ELF-1 (cell line): ENCODE measurements at places on chromosomes 6 and 20.

- no peak for DNase-seq
Measured at GRCh38 chr20:8473459-8473858, 341.4 kb downstream of the PLCB1 start.

DNA sequence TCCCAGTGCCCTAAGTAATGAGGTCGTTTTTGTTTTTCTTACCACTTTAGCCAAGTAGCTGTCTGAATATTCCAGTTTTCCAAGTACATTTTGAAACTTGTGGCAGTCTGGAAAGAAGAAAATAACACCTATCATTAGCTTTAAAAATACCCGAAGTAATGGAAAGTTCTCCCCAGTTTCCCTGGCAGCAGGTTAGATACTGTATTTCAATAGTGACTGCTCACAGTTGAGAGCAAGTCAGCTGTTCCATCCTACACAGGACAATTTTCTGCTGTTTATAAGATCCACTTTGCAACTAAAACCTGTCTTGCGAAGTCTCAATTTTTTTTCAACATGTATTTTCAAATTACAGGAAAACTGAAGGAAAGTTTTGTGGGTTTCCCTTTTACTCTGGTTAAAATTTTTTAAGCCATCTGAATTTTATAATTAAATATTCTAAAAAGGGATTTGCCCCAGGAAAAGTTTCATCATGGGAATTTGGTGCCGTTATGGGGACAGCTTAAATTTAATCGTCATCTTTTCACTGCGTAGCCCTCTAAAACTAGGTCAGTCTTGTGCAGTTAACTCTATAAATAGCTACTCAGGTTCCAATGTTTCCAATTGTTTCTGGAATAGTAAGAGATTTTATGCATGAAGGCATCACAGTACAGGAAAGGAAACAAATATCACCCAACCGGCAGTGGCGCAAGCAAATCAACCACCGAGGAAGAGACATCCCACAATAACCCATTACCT, 96.9 kb downstream of the MBOAT1 start:
- DNase-seq = no peak

- no peak for DNase-seq
Measured at GRCh38 chr6:135095716-135096115, 41.1 kb upstream of the HBS1L start.

- no peak for DNase-seq
Measured at GRCh38 chr6:350371-350770, 41.2 kb upstream of the IRF4 start.

- no peak for DNase-seq
Measured at GRCh38 chr20:50918403-50918802, 12.8 kb downstream of the ADNP start.

DNA sequence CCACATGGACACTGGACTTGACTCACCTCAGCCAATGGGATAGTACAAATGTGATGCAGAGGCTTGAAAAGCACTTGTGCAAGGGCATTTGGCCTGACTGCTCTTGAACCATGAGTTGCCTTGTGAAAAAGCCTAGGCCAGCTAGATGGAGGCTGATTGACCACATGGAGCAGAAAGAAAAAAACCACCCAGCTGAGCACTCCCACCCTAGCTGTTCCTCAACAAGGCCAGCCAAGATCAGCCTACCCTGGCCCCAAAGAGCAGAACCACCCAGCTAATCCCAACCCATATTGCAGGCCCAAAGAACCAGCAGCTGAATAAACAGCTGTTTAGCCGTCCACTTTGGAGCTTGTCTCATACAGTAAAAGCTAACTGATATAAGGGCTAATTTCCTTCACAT, 36.7 kb downstream of the PXDC1 start:
- no peak for DNase-seq

DNA sequence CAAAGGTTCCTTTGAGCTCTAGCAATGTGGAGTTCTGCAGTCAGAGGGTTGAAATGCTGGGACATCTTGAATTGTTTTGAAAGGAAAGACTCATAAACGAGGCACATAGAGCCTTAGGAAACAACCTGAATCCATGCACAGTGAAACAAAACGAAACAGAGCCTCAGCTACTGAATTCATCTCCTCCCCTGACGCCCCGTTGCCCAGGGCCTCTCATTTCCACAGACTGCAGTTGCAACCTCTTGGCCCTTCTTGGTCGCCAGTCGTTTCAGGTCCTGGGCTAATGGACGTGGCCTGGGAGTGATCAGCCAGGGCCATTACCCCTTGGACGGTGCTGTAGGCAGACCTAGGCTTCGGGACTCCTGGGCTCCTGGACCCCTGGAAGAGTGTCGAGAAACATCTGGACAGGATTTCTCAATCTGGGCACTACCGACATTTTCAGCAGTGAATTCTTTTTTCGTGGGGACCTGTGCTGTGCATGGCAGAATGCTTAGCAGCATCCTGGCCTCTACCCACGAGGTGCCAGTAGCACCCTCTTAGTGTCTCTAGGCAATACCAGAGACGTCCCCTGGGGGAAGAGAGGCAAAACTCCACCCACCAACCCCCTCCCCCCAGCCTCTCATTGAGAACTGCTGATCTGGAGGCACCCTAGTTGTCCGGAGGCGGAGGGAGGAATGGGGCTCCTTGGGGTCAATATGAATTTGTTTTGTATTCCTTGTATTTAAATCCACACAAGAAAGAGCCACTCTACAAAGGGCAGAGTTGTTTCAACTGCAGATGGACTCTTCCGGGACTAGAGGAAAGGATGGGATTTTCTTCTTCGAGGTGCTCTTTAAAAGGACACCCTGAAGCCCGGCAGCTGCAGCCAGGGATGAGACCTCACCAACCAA, 50.2 kb downstream of the TMEM242 start:
- DNase-seq = peak; percentile 26

DNA sequence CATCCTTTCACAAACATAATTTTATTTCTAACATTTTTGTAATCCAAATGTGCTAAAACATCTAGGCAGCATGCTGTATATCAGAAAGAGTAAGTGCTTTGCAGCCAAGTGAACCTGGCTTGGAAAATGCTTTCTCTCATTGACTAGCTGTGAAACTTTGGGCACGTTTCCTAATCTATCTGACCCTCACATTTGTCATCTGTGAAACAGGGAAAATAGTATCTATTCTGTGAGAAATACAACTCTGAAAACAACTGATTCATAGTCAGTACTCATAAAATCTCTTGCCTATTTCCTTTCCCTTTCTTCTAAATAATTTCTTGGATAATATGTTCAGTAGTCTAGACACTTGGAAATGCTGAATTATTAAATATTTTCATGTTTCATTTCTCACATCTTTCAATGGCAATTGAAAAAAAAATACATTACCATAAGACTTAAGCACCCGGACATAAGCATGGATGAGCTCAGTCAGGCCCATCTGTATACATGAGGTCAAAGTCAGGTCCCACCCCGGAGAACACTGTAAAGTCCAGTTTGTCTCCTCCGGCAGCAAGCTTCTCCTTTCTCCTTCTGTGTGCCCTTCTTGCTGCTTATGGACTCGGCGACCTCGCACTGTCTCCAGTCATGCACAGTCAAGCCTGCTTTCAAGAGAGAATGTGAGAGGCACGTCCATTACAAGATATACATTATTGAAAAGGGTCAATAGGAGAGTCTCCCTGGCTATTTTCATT, 455.0 kb upstream of the SOX4 start:
- DNase-seq = no peak

DNA sequence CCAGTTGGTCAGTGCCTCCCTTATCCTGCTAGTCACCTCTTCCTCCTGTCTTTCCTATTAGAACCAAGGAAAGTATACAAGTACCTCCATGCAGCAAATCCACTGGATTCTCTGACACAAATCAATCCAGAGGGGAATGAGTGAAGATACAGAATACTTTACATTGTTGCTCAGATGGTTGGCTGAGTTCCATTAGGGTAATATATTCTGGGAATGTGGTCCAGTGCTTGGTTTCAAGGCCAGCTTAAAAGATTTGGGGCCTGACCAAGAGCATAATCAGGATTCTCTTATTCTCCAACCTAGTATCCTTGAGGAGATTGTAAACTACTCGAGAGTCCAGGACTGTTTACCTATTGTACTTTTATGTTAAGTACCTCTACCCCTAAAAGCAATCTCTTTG, 23.0 kb downstream of the CARMIL1 start:
- no peak for DNase-seq

DNA sequence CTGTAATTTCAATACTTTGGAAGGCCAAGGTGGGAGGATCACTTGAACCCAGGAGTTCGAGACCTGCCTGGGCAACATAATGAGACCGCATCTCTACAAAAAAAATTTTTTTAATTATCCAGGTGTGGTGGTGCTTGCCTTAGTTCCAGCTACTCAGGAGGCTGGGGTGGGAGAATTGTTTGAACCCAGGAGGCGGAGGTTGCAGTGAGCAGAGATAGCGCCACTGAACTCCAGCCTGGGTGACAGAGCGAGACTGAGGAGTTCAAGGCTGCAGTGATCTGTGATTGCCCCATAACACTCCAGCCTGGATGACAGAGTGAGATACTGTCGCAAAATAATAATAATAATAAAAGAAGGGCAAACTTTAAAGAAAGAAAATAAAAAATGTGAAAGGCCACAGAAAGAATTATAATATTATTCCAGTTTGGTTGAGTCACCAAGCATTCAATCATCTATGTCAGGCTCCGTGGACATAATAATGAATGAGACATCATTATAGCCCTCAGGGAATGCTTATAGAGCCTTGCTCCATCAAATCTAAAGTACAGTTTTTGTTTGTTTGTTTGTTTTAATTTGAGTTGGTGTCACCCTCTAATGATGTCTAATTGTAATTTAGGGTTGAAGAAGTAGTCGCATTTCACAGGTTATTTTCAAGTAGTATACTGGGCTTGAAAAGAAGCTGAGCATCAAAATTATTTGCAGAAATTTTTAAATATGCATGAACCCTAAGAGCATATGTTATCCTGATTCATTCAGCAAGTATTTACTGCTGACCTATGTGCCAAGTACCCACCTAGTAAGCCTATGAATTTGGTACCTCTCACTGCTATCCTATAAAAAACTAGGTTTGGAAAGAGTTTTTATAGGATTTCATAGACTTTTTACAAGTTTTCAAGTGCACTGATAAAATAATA, 15.1 kb downstream of the GLYATL3 start:
- no peak for DNase-seq

DNA sequence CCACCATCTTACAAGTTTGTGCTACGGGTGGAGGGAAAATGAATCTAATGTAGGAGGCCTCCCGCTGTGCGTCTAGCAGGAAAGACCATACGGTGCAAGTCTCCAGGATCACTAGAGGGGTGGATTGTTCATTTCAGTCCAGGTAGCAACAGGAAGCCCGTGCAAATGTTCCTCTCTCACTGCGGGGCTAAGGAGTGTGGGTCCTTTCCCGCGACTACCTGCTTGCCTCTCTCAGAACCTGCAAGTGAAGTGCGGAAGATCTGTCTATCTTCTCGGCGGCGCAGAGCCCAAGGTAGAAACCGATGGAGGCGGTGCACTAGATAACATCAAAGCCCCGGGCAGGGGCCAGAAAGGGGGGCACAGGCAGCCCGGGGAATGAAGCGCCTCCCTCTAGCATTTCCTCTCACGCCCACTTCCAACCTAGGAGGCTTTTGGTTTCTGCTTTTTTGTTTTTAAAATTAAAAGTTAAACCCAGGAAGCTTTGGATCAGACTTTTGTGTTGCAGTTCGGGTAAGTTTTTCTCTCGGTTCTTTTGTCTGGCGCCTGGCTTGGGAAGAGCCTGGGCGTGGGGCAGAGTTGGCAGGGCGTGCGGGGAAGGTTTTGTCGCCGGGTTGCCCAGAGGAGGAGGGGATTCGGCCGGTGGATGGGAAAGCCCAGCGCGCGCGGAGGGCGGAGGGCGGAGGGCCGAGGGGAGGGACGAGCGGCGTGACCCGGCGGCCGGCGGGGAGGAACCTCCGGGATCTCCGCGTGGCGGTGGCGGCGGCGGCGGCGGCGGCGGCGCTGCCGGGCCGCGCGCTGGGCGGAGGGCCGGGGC, 3.5 kb upstream of the HIVEP1 start:
- DNase-seq = peak; percentile 92

DNA sequence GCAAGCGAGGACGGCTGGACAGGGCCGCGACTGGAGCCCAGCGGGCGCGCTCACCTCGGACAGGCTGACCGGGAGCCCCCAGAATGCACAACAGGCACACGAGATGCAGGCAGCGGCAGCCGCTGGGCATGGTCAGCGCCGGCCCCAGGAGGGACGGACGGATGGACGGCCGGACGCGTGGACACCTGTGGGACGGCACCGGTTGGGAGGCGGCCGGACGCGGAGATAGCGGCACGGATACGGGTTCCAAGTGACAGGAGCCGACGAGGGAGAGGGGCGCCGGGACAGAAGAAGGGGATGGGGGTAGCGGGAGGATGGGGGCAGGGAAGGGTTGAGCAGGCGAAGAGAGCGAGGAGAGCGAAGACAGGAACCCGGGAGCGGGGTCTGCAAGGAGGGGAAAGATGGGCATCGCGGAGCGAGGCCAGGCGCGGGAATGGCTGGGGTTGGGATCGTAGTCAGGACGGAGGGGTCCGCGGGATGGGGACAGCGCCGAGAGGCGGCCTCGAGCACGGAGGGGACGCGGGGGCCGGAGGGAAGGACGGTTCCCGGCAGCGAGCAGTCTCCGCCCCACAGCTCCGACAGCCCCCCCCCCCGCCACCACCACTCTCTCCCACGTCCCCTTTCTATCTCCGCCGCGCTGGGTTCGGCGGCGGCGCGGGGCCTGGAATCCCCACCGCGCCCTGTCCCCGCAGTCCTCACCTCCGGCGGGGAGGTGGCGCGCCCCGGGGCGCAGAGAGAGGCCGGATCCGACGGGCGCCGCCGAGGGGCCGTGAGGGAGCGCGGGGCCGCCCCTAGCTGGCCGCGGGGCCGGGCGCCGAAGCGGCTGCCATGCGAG, 435 bp downstream of the DLK2 start:
- peak; percentile 89 for DNase-seq
